ENCODE measurements at places on chromosomes 6 and 20.

DNA sequence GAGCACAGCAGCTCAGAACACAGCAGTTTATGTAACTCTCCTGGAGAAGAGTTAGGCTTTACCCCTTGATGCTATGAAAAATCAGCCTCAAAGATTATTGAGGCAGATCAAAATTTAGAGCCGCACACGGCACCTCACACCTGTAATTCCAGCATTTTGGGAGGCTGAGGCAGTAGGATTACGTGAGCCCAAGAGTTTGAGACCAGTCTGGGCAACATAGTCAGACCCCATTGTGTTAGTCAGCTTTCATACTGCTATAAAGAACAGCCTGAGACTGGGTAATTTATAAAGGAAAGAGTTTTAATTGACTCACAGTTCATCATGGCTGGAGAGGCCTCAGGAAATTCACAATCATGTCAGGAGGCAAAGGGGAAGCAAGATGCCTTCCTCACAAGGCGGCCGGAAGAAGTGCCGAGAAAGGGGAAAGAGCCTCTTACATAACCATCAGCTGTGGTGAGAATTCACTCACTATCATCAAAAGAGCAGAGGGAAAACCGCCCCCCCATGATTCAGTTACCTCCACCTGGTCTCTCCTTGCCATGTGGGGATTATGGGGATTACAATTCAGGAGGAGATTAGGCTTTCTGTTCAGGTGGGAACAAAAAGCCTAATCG, 87.7 kb downstream of the SGK1 start:
- no peak for DNase-seq

GRCh38 chr6:152769159-152769558, 18.6 kb downstream of the VIP start:
- no peak for DNase-seq

DNA sequence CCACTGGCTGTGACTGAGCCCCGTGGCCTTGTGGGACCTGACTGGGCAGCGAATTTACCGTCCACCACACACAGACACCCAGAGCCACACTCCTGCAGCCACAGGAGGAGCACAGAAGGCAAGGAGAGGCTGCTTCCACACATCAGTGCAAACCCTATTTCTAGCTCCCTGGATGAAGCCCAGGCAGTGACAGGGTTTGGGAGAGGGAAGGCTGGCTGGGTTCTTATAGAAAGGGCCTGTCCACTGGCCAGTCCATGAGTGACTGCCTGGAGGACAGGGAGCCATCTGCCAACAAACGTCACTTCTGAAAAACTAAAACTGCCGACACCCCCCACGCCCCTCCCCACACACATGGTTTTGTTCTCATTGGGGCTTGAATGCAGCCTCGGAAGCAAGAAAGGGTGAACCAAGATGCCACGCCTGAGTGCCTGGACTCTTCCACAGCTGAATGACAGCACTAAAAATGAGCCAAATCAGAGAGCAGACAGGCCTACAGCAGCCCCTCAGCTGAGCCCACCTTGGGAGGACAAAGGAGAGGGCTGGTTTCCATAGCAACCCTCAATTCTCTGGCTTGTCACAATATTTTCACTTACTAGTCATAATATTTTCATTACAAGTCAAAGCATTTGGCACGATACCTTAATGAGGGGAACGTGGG, 38.4 kb downstream of the RRBP1 start:
- no peak for DNase-seq

- DNase-seq, result no peak
Observed at GRCh38 chr20:45545754-45546453, 1.3 kb downstream of the EPPIN start.

DNA sequence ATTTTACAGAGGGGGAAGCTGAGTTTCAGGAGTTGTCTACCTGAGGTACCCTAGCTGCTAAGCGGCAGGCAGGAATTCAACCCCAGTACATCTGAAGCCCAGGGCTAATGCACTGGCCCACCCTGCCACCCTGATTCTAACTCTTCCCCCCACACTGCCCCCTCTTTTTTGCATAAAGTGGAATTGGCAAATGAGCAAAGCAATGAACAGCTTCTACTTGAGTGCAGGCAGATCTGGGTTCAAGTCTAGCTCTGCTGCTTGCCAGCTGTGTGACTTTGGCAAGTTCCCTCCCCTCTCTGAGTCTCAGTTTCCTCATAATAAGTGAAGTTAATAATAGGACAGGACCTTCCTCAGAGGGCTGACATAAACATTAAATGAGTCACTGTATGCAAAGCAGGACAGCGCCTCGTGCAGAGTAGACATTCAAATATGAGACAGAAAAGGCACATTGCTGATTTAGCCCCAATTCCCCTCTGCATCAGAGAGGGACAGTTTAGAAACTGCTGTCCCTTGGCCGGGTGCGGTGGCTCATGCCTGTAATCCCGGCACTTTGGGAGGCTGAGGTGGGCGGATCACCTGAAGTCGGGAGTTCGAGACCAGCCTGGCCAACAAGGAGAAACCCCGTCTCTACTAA, 4.7 kb downstream of the ADA start:
- DNase-seq, result no peak

DNA sequence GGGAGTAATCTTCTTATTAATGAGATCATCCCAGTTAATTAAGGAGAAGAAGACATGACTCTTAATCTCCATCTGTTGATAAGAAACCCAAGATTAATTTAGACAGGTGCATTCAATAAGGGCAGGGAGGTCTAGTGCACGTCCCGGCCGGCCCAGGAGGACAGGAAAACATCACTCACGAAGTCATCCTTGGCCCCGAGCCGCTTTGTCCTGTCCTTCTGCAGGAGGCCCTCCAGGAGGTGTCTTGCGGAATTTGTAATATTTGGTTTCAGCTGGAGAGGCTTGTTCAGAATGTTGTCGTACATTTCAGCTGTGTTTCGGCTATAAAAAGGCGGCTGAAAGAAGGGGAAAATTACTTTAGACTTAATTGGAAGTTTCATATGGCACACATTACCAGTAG, 118.4 kb upstream of the SLC2A12 start:
- no peak for DNase-seq

GRCh38 chr20:50904067-50904570, 27.1 kb downstream of the ADNP start:
- no peak for DNase-seq

DNA sequence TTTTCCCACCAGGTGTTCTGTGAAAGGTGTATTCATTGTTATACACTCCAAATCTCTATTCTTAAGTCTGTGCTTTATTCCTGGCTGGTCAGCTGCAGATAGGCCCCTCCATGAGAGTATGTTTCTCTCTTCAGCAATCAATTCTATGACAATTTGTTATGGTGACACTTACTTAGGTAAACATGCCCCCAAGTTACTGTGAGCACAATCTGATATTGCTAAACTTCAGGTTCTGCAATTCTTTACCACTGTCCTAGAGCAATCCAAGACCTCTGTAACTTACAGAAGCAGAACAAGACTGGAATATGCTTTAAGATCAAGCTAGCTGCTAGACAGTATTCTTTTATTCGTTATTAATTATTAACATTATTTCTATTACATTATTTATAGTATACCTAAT, 391.9 kb downstream of the FRK start:
- DNase-seq, result no peak

DNA sequence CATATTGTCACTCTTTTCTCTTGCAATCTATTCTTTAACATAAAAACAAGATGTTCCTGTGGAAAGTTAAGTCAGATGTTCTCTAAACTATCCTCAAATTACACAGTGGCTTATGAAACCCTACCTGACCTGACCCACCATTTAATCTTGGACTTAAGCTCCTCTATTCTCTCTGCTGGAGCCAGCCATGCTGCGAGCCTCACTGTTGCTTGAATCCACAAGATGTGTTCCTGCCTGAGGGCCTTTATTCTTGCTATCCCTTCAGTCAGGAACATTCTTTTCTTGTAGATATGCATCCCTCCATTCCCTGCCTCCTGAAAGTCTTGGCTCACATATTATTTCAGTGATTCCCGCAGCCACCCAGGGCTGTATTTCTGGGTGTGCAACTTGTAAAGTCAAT, 283.2 kb downstream of the EPHA7 start:
- DNase-seq, result no peak

DNA sequence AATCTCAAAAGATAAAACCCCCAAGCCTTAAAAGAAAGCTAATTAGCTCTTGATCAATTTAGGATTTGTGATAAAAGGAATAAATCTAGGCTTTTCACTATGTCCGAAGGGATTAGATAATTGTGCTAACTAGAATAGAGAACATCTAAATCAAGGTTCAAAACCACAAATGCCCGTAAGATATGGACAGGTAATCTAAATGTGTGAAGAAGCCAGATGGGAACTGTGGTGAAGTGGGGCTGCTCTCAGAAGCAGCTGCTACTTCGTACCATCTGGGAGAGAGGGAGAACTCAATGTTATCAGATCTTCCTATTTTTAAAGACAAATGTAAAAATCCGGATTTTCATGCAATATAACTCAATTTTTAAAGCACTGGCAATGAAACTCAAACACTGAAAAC, 44.2 kb downstream of the NCOA6 start:
- no peak for DNase-seq

GRCh38 chr20:19141998-19142397, 70.4 kb upstream of the SLC24A3 start:
- DNase-seq, result no peak

DNA sequence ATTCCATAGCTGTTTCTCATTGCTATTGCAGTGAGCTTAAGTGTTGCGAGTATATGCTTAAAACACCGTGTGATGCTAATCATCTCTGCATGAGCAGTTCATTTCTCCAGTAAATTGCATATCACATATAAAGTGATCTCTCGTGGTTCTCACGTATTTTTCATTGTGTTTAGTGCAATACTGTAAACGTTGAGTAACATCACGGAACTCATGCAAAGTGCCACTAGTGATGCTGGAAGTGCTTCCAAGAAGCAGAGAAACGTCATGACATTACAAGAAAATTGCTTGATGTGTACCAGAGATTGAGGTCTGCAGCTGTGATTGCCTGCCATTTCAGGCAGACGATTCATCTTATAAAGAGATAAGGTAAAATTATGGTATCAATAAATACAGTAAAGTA, 830.4 kb downstream of the GRIK2 start:
- no peak for DNase-seq

DNA sequence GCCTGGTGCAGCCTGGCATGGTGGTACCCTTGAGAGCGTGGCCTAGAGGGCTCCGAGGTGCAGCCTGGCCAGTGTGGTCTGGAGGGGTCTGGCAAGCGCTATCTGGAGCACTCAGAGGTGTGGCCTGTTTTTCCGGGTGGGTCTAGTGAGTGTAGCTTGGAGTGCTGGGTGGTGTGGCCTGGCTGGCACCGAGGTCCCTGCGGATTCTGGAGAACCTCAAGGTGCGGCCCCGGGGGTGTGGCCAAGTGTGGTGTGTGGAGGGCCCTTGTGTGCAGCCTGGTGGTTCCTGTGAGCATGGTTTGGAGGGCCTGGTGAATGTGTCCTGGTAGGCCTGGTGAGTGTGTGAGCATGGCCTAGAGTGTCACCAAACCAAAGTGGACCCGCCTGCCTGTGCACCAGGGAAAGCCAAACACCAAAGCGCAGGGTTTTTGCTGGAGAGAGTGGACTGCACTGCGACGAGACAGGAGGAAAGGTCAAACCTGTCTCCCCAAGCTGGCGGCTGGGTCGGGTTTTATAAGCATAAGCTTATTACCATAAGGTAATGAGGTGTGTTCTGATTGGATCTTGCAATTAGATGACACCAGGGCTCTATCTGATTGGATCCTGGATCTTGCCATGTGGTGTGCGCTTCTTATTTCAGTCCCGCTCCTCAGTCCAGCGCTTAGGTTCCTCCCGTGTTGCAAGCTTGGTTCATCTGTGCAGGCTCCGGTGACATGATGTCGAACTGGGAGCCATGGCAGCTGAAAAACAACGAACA, 35.7 kb downstream of the IGF2R start:
- no peak for DNase-seq

DNA sequence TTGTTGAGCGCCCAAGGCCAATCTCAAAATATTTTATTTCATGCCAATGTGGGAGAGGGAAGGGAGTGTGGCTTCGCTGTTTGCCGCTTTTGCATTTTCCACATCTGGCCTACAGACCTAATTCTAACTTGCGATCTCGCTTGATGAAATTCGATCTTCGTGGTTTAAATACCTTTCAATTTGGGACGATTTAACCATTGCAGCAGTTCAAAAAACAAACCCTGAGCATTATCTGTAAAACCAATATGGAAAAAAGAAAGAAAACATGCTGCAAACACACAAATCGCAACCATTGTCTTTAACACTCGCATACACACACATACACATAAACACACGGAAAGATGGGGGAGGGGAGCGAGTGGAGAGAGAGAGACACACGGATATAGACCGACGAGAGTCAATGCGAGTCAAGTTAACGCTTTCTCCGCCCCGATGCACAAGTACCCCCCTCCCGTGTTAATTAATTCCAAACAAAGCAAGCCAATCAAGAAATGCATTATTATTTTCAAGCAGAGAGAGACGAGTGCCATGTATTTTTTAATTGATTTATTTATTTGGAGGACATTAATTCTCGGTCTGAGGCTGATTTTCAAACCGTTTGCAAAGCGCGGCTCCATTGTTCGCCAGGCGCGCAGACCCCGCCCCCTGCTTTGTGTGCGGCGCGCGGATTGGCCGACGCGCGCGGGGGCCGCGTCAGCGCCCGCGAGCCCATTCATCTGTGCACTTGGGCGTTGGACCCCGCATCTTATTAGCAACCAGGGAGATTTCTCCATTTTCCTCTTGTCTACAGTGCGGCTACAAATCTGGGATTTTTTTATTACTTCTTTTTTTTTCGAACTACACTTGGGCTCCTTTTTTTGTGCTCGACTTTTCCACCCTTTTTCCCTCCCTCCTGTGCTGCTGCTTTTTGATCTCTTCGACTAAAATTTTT, at the start of gene MARCKS:
Gene MARCKS, plus strand, starts transcription at position 721 of the 931 bp plus-strand sequence. CDS start 401 bp downstream, outside the sequence.
- no peak for DNase-seq

- DNase-seq, result no peak
Observed at GRCh38 chr20:2874456-2874855, 1.2 kb downstream of the PTPRA start.

GRCh38 chr20:55253781-55254180, 751.5 kb downstream of the CBLN4 start:
- DNase-seq, result no peak

GRCh38 chr6:114210467-114210866, 132.4 kb downstream of the HS3ST5 start:
- no peak for DNase-seq

DNA sequence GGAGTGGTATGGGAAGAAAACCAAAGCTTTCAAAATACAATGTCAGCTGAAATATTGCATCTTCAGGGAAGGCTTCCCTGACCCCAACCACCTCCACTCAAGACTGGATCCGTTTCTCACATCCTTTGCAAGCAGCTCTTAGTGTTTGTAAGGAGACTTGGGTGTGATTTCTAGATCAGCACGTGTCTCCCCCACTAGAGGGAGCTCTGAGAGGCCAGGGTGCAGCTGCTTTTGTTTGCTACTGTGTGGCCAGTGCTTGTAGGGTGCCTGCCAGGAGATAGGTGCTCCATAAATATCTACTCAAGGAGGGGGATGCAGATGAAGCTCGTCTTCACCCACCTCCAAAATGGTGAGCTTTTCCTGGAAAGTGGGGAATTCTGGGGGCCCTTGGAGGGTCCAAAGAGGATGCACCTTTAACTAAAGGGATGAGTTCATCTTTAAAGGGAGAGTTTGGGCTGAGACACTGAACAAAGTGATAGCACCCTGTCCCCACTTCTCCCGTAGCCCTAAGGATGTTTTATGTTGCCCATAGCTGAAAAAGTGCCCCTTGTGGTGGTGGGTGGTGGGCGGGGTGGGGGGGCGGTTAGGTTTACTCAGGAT, 52.6 kb upstream of the MAFB start:
- peak; percentile 4 for DNase-seq

GRCh38 chr20:58675146-58675584, 17.4 kb upstream of the NPEPL1 start:
- DNase-seq, result no peak

Measured in activated CD4-positive, alpha-beta T cell treated with anti-CD3 and anti-CD28 coated beads, Interleukin-2, amount 50 U/mL, for 4 hours (primary cell).